Small intestine (tissue), 16 donors: ENCODE measurements at places on chromosomes 1 and 21. TPM values are rescaled to one million over a fixed set of nuclear protein-coding genes. Genes with fewer than 3 reads are reported as not detected.
A peak's percentile ranks its signal among the peaks of the same experiment; 100 is the strongest.

DNA sequence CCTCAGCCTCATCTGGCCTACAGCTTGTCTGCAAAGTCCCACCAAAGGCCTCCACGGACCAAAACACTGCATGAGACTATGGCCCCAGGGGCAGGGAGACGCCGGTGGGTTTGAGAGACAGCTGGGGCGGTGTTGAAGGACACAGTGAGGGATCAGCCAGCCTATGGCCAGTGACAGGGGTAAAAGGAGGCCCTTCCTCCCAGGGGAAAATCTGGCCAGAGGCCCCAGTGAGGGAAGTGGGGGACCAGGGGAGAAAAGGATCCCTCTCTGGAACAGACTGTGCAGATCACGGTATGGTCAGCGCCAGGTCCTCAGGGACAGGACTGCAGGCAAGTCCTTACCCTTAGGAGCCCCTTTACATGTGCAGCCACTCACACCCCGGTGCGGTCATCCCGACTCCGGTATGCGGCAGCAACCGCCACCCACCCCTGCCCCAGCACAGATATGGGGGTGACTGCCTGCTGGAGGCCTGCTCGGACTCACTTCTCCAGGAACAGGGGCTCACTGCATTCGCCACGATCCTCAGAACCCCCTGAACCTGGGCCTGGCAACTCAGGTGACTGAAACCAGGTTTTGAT, 1.3 kb downstream of the CERS2 start:
- H3K36me3 ChIP-seq, result peaks cover 3% of the 10 kb centered on the region
- peak overlapping the region; percentile 97 for H3K4me3 ChIP-seq
- H3K27me3 ChIP-seq, result no peaks in the 10 kb centered on the region
- no peaks in the 10 kb centered on the region for H3K4me1 ChIP-seq

GRCh38 chr1:38000529-38001455, 4.5 kb downstream of the FHL3 start:
- peak overlapping the region; percentile 87 for H3K27ac ChIP-seq
- H3K27me3 ChIP-seq, result no peaks in the 10 kb centered on the region
- peaks cover 29% of the 10 kb centered on the region for H3K36me3 ChIP-seq
- no peak overlapping the region for H3K4me3 ChIP-seq
- peak; percentile 48 for DNase-seq

DNA sequence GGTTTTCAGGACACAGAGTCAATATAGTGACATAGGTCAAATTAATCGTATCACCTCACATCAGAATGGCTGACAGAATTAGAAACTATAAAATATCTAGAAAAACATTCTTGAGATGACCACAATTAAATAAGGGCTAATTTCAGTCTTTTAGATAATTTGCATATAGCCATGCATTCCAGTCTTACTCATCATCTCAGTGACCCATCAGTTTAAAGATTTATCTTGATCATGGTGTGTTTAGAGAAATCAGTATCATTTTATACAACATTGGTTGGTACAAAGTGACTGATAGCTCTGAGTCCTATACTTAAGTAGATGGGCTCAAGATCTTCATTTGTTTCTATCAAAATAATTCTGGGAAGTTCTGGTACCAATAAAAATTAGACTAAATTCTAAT, 262.3 kb upstream of the SNX7 start:
- H3K4me3 ChIP-seq, result no peak overlapping the region
- DNase-seq, result no peak
- H3K36me3 ChIP-seq, result no peaks in the 10 kb centered on the region
- H3K27me3 ChIP-seq, result no peaks in the 10 kb centered on the region

The CHIT1 gene
- polyA plus RNA-seq, result 0.43 TPM

The CFAP74 gene
- not detected for polyA plus RNA-seq

The CD53 gene
- polyA plus RNA-seq, result 17.3 TPM

- no peak overlapping the region for H3K27ac ChIP-seq
- H3K27me3 ChIP-seq, result no peaks in the 10 kb centered on the region
- H3K4me1 ChIP-seq, result no peaks in the 10 kb centered on the region
- no peak overlapping the region for H3K4me3 ChIP-seq
Measured at GRCh38 chr21:45412909-45413611, 8.1 kb downstream of the COL18A1 start.
